Fibroblast of gingiva (primary cell): ENCODE measurements at places on chromosomes 2 and 18.

GRCh38 chr18:33470216-33470615, 29.7 kb upstream of the CCDC178 start:
- DNase-seq = no peak

- peak; percentile 24 for DNase-seq
These were observed 1.9 kb downstream of the BIN1 start for GRCh38 chr2:127104881-127105655.

GRCh38 chr18:79617511-79618500, 61.8 kb upstream of the CTDP1 start:
- no peak for DNase-seq

GRCh38 chr2:211946960-211947359, 591.6 kb downstream of the ERBB4 start:
- no peak for DNase-seq

- no peak for DNase-seq
These were observed 634.3 kb downstream of the TRIB2 start for GRCh38 chr2:13351068-13351467.
